Activated naive CD4-positive, alpha-beta T cell treated with anti-CD3 and anti-CD28 coated beads, Interleukin-2, amount 50 U/mL, for 72 hours (primary cell): ENCODE measurements at places on chromosomes 5 and 9.

- no peak for DNase-seq
Measured at GRCh38 chr5:41112486-41113455, 41.6 kb upstream of the MROH2B start.

- no peak for DNase-seq
Measured at GRCh38 chr5:174501461-174502069, 222.8 kb upstream of the MSX2 start.

GRCh38 chr5:83059341-83059740 is 17.9 kb downstream of the TMEM167A start:
- DNase-seq: no peak

DNA sequence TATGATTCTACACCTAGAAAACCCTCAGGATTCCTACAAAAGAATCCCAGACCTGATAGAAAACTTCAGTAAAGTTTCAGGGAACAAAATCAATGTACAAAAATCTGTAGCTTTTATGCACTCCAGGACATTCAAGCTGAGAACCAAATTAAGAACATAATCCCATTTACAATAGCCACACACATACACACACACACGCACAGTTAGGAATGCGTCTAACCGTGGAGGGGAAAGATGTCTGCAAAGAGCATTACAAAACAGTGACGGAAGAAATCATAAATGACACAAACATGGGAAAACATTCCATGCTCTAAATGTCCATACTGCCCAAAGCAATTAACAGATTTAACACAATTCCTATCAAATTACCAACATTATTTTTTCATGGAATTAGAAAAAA is 51.4 kb upstream of the CAST start:
- DNase-seq: no peak

DNA sequence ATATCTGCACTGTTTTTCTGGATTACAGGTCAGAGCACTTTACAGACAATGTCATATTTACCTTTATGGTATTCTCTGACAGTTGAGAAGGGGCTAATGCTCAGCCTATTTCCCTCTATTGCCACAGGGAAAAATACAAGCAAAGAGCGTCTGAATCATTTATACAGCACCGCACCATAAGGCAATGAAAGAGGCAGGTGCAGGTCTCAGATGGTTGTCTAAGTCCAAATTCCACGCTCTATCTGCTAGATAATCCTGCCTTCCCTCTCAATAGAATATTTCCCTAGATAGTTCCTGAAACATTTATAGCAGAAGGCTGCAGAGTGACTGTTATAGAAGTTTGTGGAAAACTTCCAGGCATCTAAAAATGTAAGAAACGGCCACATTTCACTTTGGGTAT is 446.1 kb upstream of the CDH6 start:
- no peak for DNase-seq

DNA sequence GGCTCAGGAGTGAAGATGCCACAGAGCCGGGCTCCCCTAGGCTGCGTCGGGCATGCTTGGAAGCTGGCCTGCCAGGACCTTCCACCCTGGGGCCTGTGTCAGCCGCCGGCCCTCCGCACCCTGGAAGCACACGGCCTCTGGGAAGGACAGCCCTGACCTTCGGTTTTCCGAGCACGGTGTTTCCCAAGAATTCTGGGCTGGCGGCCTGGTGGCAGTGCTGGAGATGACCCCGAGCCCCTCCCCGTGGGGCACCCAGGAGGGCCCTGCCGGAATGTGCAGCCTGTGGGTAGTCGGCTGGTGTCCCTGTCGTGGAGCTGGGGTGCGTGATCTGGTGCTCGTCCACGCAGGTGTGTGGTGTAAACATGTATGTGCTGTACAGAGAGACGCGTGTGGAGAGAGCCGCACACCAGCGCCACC is 113.1 kb downstream of the RXRA start:
- no peak for DNase-seq

GRCh38 chr5:168772316-168772961 is 193.3 kb upstream of the PANK3 start:
- DNase-seq: no peak

DNA sequence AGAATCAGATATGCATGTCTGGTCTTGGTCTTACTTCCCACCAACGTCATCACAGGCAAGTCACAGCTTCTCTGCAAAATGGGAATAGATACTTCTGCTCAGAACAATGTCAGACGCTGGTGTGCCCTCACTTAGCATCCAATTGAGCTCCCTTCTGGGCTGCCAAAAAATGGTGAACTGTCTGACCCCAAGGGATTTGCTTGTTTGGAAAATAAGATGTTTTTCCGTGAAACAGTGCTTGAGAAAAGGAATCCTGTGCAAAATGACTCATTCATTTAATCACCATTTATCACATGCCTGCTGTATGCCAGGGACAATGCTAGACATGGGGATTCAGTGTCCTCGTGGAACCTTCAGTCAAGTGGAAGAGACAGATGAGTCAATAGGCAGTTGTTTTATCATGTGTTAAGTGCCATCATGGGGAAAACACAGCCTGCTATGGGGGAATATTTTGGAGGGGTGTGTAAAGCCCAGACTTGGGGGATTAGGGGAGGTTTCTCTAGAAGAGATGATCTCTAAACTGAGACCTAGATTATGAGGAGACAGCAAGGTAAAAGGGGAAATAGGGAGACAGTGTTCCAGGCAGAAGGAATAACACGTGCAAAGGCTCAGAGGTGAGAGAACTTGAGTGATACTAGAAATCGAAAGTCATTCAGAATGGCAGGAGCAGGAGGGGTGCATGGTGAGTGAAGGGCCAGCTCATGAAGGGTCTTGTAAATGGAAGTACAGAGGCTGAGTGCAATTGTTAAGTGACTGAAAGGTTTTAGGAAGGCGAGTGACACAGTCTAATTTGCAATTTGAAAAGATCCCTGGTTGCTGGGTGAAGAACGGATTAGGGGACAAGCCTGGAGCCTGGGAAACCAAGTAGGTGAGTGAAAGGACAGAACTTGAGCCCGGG is 3.9 kb downstream of the NIPAL4 start:
- no peak for DNase-seq

DNA sequence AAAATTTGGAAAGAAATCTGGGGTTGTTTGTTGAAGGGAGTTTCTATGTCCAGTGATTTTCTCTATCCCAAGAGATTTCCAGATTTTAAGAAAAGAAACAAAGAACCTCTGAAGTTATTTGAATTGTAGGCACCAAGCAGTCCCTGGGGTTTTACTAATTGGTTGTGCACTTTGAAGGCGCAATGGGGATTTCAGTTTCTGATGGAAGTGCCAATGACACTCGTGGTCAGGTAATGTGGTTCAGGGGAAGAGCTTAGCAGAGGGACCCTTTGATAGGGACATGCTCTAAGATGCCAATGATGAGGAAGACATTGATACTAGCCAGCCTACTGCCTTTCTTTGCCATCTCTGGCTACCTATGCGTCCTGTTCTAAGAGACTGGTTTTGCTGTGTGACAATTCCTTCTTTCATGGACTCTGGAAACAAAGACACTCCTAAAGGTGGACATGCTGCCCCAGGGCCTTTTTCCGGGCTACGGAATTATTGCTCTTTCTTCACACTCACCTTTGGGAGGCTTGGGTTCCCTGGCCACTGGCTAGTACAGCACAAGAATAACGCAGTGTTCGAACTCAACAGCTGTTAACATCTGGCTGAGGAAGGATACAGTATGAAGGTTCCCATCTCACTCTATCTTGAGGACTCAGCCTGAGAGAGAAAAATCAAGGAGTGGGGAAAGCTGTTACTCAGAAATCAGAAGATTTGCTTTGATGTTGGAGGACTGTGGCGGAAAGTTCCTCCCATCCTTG is 6.9 kb upstream of the TRAF1 start:
- DNase-seq: no peak

DNA sequence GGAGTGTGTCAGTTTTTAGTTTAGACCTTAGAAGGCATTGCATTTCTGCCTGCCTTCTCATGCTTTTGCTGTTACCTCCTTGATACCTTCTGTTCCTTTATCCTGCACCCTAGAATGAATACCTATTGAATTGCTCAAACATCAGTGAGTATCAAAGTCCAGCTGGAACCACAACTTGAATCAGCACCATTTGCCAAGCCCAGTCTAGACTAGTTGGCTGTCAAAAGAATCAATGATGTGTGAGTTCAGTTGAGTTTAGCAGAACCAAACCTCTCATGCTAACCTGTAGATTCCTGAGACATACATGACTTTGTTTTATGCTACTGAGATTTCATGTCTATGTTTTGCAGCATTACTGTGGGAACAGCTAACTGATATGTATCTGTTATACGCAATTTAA is 116.6 kb downstream of the FAM170A start:
- no peak for DNase-seq

- DNase-seq: no peak
Measured at GRCh38 chr9:129857207-129857606, 21.9 kb downstream of the USP20 start.

GRCh38 chr9:79134654-79135053 is 437.1 kb upstream of the TLE4 start:
- DNase-seq: no peak

GRCh38 chr5:89728750-89729149 is 680.8 kb downstream of the CETN3 start:
- no peak for DNase-seq

DNA sequence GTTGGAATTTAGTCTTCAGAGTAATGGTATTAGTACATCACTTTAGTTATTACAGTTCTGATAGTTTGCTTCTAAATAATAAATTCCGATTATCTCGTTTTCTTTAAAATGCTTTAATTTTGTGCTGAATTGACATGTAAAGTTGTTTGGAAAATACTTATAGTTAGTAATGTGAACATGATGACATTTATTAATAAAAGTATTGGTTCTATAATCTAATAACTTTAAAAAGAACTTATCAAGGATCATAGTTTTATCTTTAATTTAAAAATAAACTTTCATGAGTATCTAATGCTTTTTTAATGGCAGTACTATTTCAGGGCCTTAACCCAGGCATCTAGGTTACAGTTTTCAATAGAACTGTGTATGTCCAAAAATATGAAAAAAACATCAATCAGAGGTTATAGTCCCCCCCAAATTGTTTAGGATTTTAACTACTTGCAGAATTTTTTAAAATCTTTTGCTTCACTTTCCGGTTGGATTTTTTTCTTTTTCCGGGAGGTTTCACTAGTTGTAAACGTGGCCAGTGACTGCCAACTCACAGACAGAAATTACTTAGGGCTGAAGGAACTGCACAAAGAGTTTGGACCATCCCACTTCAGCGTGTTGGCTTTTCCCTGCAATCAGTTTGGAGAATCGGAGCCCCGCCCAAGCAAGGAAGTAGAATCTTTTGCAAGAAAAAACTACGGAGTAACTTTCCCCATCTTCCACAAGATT is 680 bp downstream of the GPX8 start:
- DNase-seq: no peak

GRCh38 chr5:161095953-161096352 is 243.9 kb upstream of the ATP10B start:
- DNase-seq: no peak

DNA sequence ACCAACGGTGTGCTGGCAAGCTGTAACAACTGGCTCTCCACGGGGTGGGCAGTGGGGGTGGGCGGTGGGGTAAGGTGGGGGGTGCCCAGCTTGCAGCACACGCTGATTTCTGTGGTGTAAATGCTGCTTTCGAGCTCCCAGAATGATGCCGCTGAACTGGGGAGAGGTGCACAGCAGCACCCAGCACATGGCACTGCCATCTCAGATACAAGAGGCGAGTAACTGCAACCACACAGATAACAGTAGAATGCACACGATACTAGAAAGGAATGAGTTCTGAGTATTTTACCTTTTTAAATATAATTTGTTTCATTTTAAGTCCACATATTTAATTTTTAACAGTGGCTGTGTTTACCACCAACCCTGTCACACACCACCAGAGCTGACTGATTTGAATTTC is 87.9 kb downstream of the SEMA4D start:
- DNase-seq: no peak

DNA sequence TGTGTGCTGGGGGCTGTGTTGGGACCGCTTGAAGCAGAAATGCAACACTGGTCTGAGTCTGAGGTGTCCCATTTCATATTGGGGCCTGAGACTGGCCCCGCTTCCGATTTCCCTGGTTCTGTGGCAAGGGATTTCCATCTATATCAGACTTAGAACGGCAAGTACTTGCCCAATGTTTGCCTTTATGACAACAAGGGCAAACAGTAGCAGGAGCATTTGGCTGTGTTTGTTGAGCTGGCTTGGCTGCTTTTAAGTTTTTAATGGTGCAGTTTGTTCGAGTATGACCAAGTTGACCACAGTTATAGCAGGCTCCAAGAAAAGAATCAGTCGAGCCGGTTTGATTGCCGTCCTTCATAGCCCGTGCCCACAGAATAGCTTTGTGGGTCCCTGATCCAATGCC is 17.0 kb downstream of the HSDL2 start:
- DNase-seq: no peak
